NCI-H2227 treated with DMSO at 0.1 percent for 48 hours (cell line): ENCODE measurements at places on chromosomes 3 and 15.

GRCh38 chr15:60004009-60004845 is at the start of gene FOXB1:
TSS of gene FOXB1 (plus strand) at chr15:60004311. CDS start at chr15:60004964, 653 bp downstream.
- DNase-seq: peak; percentile 64

DNA sequence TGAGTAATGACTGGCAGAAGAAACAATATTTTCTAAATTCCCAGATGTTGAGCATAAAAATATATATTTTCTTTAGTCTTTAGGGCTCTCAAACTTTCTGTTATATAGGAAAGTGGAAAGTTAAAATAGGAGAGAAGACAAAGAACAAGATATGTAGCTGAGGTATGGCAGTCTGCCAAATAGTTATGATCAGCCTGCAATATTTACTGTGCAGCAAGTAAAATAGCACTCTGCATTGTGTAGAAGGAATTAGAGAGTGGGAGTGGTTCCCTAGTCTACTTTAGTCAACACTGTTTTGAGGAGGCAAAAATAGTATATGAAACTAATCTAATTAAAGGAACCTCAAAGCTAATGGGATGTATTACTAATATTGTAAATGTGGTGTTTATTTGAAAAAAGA is 978.1 kb upstream of the ALCAM start:
- no peak for DNase-seq

DNA sequence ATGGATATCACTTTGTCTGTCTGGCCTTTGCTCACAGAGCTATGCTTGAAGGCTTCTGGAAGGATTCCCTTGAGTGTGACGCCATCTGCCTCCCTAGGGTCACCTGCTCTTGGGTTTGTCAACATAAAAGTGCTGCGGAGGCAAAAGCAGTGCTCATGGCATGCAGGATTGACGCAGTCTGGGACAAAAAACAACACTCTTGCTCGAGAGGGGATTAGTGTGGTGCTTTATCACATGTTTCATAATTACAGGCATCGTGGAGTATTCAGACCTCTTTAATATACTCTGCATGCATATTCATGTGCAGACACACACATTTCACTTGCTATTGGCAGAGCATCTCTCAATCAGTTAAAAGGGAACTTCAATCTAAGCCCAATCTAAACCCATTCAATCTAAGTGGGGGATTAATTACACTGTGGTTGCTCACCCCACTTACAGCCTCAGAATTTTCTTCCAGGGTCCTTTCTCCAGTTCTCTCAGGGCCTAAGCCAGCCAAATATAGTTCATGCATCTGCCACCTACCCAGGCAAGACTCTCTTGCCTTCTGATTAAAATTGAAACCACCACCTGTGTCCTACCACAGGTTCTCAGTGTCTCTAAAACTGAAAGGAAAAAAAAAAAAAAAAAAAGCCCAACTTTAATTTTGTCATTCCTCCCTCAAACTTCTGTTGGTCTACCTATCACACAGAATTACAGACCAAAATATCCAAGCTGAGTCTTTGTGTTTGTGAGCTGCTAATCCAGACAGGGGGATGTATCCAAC is 75.6 kb downstream of the BFSP2 start:
- no peak for DNase-seq

GRCh38 chr3:8882171-8882593 is 81.1 kb downstream of the RAD18 start:
- DNase-seq: no peak

DNA sequence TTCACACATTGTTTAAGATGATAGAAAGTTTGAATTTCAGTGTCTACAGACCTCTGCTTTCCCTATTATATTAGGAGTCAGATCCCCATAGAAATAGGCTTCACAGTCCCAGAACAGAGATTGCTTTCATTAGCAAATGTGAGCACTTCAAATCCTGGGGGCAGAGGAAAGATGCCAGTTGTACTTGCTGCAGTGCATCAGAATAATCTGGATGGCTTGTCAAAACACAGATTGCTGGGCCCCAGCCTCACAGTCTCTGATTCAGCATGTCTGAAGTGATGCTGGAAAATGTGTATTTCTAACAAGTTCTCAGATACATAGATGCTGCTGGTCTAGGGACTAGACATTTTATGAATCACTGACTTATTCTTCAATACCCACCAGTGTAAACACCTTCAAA is 375.2 kb downstream of the FGF12 start:
- DNase-seq: no peak

DNA sequence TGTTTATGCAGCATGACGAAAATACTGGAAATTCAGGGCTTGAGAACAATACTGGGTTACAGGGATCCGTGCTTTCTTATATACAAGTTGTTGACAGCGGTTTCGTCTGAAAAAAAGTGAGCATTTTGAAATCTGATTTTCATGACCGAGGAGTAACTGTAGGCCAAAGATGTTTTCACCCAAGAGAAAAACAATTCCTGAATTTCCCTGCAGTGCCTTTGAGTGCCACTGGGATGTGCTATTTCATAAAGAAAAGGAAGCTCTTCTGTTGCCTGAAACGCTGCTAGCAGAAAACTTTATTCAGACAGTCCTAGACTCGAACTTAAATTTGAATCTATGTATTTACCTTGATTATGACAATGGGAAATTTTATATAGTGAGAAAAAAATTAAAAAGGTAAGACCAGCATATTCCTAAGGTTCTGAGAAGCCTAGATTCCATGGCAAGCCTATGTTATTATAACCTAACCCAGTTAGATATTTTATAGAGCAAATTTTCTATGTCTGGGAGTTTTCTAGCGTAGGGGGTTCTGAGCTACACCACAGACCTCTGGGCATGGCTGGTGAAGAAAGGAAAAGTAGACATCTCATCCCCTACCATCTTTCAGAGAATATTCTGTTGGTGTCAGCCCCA is 30.2 kb downstream of the KCNAB1 start:
- peak; percentile 53 for DNase-seq

- DNase-seq: no peak
Measured at GRCh38 chr15:55224892-55225291, 28.2 kb upstream of the RSL24D1 start.
